ENCODE measurements at places on chromosomes 13 and 19.

GRCh38 chr13:33321686-33322542 is 36.4 kb upstream of the STARD13 start:
- DNase-seq, result no peak

DNA sequence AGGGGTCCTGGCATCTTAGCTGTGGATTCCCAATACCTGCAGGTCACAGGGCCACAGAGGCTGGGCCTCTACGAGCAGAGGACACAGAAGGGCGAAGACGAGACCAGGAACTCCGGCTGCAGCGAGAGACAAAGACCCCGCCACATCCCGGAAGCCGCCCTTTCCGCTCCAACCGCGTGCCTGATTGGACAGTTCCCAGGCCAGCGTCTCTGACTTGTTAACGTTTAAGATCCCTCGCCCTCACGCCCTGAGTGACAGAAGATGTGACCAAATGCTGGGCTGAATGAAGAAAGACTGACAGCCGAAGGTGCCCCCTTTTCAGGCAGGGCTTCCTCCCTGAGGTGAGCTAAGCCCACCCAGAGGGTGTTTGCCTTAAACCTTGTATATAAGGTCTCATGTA is at the start of gene ZNF98:
ZNF98 (minus strand) TSS at position 136 of the 400 bp plus-strand sequence; CDS start at position 14, 122 bp downstream.
- DNase-seq, result no peak

DNA sequence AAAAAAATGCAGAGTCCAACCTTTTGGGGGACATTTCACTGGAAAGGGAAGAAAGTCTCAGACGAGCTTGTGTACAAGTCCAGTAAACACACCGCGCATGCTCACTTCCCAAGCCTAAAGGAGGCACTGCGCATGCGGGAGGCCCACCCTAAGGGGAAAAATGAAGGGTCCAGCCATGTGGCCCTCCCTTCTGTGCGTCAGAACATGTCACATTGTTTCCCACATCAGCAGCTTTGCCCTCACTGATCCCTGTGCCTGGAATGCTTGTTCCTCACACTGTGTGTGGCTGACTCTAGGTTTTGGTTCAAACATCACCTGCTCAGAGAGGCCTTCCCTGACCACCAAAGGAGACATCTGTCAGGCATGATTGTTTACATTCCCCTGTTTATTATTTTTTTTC is 4.4 kb downstream of the ELSPBP1 start:
- DNase-seq, result no peak

- no peak for DNase-seq
Observed at GRCh38 chr13:71499235-71499634, 367.8 kb downstream of the DACH1 start.

- DNase-seq, result no peak
Observed at GRCh38 chr19:41415154-41415571, 12.0 kb downstream of the B3GNT8 start.

DNA sequence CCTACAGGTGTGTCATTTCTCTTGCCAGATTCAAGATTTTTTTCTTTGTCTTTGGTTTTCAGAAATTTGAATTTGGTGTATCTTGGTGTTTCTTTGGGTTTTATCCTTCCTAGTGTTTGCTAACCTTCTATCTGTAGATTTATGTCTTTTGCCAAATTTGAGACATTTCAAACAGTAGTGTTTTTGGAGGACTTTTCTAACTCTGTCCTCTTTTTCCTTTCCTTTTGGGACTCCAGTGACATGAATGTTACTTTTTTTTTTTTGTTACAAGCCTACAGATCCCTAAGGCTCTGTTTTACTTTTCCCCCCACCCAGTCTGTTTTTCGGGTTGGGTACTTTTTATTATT is 58.8 kb downstream of the ZMYM2 start:
- DNase-seq, result no peak

GRCh38 chr19:50657712-50658440 is 8.6 kb downstream of the C19orf81 start:
- peak; percentile 64 for DNase-seq

GRCh38 chr19:41921577-41922576 is 6.4 kb downstream of the ERFL start:
- DNase-seq, result no peak

All from NCI-H1436 treated with DMSO at 0.1 percent for 48 hours (cell line).